ENCODE measurements at places on chromosomes 3 and 15. TPM values are rescaled to one million over a fixed set of nuclear protein-coding genes. Genes with fewer than 3 reads are reported as not detected.

DNA sequence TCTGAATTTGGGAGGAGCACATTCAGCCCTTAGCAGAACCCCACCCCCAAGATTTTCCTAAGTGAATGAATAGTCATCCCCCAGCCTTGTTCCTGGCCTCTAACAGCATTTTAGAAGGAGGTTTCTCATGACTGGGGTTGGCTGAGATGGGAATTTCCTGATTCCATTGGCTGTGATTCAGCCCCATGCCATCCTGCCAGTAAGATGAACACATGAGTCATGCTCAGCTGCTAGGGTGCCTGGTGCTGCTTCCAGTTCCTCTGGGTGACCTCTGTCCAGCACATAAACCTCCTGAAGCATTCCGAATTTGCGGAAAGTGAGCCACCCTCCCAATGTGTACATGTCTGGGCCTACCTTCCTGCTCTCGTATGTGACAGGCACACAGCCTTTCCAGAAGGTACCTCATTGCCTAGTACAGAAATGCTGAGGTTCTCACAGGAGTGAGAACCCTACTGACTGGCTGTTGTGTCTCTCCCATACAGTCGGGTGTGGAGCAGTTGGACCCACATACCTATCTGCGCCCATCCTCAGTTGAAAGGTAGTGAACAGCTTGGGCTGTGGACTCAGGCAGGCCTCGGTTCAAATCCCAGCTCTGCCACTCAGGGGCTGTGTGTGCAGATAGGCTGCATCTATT, 91.7 kb downstream of the APBA2 start:
- peak; percentile 60 for DNase-seq

Gene SLC25A20
- 67.7 TPM for total RNA-seq

Gene FANCD2OS
- not detected for total RNA-seq

Gene NXPE3
- total RNA-seq = 22.9 TPM

Gene BUB1B
- total RNA-seq = 0.39 TPM

Gene PLCL2
- total RNA-seq = 32.4 TPM

Gene GOLGA6B
- not detected for total RNA-seq

All from right atrium auricular region (tissue), 2 donors.